ENCODE measurements at places on chromosomes 4 and X.
A peak's percentile ranks its signal among the peaks of the same experiment; 100 is the strongest.

DNA sequence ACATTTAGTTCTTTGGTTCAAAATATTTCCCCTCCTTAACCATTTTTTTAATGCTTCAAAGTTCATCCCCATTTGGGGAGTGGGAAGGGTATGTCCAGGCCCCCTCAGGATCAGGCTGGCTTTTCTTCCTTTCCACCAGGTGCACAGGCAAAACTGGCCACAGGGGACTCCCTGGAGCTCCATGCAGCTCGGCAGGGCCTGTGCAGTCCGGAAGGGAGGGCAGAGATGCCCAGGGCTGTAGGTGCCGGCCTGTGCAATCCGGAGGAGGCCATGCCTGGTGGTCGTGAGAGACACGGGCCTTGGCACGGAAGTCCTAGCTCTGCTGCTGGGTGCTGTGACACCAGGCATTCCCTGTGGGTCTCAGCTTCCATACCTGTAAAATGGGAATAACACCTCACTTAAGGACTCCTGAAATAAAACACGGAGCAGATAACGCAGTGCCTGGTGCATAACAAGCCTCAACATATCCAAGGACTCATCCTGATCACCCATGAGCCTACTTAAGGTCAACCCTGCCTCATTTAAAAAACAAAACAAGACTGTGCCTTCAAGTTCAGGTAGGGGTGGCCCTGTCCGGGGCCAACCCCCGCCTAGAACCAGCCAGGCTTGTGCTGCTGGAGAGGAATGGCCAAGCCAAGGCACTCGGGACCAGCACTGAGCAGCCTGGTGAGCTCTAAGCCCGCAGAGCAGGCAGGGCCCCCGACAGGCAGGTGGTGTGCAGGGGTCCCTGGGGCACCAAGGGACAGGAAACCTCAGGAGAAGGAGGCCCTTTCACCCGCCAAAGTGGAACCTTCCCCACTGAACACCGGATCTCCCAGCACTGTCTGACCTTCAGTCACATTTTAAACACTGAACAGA is 21.2 kb upstream of the CYP4V2 start:
- no peak for DNase-seq

DNA sequence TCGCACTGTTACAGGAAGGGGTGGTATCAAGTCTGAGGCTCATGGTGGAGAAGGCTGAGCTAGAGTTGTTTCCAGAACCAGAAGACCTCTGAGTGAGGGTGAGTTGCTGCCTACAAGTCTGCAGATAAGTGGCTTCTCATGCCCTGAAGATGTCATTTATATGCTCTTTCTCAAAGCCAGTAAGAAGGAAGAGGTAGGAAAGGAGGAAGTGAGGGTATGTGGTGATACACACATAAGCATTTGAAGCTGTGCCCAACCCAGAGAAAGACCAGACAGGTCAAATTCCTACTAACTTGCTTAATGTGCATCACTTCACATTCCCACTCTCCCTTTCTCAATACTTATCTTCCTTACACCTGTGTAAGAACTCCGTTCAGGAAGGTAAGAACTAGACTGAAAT is at the start of gene PPBP:
Gene PPBP (minus strand): TSS at position 130 of the 400 bp plus-strand sequence. CDS start 87 bp downstream, at position 43.
- no peak for DNase-seq

GRCh38 chrX:114952696-114953095 is 64.7 kb downstream of the IL13RA2 start:
- no peak for DNase-seq

- no peak for DNase-seq
Measured at GRCh38 chr4:71259911-71260331, 78.9 kb upstream of the SLC4A4 start.

DNA sequence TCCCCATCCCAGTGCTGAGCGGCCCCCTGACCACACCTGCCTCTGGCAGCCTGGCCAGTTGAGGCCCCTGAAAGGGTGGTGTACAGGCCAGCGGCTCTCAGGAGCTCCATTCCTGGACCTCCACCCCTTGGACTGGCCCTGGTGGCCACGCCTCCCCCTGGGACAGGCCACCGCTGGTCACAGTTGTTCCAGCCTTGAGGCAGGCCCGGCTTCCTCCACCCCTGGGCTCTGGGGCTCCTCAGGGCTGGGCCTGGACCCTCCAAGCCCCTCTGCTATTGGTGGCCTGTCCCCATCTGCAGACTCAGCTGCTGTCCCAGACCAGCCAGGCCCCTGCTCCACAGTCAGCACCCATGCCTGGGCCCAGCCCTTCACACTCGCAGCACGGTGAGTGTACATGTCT is 93.2 kb upstream of the NKX1-1 start:
- DNase-seq = no peak

DNA sequence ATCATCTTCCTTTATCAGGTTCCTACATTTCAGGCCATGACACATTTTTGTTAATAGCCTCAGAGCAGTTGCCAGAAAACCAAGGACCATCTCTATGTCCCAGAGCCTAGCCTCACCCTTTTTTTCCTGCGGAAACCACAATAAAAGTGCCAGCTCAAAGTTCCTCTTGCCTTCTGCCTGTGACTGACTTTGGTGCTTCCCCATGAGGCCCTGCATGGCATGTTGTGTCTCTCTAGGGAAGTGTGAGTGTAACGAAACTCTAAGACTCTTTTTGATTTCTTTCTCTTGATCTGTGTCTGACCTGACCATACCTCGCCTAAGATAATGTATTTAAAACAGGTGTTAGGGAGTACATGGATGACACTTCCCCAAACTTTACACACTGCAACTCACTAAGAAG is 642.3 kb upstream of the BOD1L1 start:
- DNase-seq = no peak

DNA sequence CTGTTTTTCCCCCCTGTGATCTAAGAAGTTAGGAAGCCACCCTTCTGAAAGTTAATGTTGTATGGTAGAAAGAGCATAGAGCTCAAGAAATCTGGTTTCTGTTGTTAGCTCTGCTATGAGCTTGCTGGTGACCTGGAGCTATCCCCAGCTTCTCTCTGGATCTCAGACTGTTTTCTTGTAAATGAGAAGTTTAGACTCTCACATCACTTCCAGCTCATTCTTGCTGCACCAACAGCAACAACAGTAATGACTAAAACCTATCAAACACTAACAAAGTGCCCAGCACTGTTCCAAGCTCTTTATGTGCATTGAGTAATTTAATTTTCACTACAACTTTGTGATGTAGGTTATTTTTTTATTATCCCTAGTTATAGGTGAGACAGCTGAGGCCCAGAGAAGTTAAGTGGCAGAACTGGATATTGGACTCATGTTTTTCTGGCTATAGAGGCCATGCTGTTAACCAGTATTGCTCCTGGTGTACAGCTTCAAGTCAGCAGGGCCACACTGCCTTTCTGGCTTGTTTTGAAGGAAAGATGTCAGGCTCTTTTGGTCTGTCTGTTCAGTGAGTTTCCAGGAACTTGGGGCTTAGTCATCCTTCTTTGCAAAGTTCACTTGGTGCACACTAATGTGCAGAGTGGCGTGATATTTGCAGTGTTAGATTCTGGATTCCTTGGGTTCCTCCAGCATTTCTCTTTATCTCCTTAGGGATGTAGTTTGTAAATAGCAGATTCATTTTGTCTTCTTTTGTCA is 27.8 kb upstream of the TMEM164 start:
- DNase-seq = no peak

DNA sequence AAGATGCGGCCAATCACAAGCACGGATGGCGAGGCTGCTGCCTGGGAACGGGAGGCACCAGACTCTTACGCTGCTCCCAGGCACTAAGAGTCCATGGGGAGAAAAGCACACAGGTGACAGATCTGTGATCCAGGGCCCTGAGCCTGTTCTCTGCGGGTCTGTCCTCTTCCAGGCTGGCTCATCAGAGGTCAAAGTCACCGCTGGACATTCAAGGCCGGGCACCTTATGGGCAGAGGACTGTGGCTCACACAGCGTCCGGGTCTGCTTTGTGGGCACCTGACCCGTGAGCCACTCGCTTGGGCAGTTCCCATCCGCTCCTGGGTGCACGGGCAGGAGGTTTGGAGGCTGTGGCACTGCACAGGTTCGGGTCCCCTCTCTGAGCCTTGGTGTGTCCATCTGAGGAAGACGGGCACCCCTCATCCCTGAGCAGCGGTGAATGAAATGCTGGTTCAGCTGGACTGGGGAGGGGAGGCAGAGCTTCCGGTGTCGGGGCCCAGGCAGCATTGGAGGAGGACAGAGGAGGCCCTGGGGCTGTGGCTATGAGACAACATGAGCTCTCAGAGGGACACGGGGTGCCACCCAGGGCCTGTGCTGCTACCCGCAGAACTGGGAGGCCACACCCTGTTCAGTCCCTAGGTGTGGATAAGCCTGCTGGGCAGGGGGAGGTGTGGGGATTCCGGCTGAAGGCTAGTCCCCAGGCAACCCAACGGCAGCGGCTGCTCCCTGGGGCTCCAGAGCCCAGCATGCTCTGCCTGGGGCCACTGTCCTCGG is 61.2 kb upstream of the AFAP1 start:
- no peak for DNase-seq

- DNase-seq = no peak
Measured at GRCh38 chr4:41177016-41177415, 37.3 kb downstream of the APBB2 start.

GRCh38 chr4:186137196-186137794 is 32.8 kb downstream of the FAM149A start:
- no peak for DNase-seq

- DNase-seq = no peak
Measured at GRCh38 chr4:156948133-156948532, 23.5 kb downstream of the PDGFC start.

GRCh38 chr4:10598829-10599228 is 85.7 kb downstream of the CLNK start:
- no peak for DNase-seq

GRCh38 chrX:133897593-133898163 is 87.7 kb downstream of the GPC3 start:
- DNase-seq = no peak

- DNase-seq = no peak
Measured at GRCh38 chrX:50108264-50108663, 92.5 kb downstream of the AKAP4 start.

DNA sequence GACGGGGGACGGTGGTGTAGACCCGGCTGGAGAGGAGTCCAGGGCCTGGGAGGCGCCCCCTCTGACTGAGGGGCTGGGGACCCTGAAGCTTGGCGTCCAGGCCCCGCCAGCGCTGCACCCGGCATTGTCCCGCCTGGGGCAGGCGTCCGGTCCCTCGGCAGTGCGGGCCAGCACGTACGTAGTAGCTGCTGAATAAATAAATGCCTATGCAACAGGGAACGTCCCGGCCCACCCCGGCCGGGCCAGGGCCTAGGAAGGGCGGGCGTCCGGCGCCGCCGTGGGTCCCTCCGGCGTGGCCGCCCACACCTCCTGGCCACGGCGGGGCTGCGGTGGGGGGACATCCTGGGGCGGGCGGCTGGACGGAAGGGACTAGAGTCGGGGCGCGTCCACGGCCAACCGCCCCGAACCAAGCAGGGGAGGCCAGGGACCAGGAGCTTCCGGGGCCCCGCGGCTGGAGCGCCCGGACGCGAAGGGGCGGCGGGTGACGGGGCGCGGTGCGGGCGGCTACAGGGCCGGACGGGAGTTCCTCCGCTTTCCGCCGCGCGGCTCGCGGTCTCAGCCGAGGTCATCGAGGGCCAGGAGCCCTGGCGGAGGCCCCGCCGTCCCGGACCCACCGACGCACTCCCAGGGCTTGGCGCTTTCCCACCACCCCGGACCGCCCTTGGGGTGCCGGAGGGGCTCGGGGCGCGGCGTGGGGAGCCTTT is 886 bp upstream of the WWC2 start:
- peak; percentile 23 for DNase-seq

GRCh38 chr4:183467246-183467645 is 22.8 kb downstream of the CDKN2AIP start:
- DNase-seq = no peak

DNA sequence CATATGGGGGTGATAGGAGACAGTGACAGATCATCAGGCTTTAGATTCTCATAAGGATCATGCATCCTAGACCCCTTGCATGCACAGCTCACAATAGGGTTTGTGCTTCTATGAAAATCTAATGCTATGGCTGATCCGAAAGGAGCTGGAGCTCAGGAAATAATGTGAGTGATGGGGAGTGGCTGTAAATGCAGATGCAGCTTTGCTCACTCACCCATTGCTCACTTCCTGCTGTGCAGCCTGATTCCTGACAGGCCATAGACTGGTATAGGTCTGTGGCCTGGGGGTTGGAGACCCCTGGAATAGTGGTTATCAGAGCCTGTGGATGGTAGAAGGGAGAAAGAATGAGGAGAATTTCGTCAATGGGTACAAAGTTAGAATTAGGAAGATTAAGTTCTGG is 2751.1 kb downstream of the ARAP2 start:
- no peak for DNase-seq

DNA sequence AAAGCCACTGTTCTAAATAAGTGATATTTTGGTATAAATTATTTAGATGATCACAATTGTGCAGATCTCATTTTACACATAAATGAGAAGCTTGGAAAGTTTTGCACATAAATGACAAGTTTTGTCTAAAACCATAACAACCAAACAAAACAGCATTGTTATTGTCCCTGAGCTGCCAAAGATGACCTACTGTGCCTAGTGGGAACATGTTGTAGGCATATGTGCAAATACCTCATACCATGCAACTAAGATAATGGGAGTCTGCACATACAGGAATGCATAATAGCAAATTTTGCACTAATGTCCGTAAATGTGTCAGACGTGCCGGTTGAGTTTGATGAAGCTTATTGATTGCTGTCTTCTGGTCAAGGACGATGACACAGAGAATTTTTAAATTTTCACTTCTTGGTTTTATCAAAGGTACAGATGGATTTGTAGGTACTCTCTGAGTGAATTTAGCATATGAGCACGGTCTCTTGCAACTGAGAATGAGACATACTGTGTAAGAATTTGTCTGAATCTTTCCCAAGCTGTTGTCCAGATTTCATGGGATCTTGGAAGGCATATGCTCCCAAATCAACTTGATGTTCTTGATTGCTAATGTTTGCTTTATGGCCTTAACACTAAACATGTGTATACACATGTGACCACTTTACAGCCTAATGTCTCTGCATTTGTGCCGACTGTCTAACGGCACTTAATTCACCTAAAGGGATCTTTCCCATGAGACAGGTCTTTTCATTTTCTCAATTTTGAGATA is 1133.5 kb downstream of the FAT4 start:
- no peak for DNase-seq

- DNase-seq = no peak
Measured at GRCh38 chr4:164613792-164614191, 140.1 kb upstream of the SMIM31 start.

DNA sequence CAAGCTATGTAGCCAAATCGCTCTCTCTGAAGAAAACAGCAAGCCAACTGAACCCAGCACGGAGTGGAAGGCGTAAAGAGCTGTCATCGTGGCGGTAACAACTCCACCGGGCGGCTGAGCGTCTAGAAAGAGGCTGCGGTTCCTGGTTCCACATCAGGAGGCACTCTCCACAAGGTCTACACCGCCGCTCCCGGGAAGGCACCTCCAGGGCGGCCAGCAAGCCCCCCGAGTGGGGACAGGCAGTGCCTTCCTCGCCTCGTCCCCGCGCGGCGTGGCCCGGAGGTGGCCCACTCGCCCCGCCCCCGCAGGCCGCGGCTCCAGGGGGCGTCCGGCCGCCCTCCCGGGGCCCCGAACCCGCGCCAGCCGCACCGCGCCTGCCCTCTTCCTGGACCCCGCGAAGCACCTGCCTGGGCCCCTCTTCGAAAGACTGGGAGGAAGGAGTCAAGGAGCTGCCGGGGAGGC is 755 bp downstream of the KLHL8 start:
- DNase-seq = no peak

Measured in omental fat pad (tissue), 4 donors.